ENCODE measurements at places on chromosomes 12 and 14.

DNA sequence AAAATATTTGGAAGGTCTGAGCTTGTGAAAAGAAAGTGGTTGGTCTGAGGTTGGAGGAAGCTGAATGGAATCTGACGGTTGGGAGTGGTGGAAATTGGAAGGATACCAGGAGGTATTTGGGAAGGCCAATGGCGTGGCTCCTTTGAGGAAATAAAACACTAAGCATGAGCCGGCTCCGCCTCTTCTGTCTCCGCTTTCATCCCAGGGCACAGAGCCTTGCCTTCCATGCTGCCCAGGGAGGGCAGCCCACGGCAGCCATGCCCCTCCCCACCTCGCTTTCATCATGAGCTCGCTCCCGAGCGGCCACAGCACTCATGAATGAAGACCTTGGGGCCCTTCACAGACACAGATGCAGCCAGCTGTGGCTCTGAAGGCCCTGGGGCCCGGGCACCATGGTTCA, 36.2 kb downstream of the HSP90AA1 start:
- no peak for DNase-seq

DNA sequence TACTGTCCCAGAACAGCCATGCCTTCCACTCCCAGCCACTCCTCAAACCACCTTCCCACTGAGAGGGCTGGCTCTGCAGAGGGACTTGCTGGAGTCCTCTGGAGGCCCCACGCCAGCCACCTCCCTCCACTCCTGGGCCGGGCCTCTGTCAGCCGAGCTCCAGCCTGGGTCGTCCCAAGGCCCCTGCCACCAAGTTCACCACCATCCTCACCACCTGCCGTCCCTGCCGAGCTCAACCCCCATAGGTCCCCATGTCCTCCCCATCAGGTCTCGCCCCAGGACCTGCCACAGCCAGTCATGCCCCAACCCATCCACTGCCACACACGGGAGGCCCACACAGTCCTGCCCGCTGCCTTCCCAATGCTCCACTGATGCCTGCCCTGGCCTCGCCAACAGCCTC, 39.0 kb downstream of the ITPK1 start:
- DNase-seq = no peak

- no peak for DNase-seq
These were observed 62.2 kb upstream of the INSM2 start for GRCh38 chr14:35471803-35472202.

GRCh38 chr14:61145034-61145902, 135.9 kb downstream of the TMEM30B start:
- no peak for DNase-seq

- DNase-seq = no peak
These were observed 65.0 kb downstream of the FBXL14 start for GRCh38 chr12:1529228-1529861.

- DNase-seq = no peak
These were observed 17.0 kb downstream of the TPCN1 start for GRCh38 chr12:113238309-113238708.

- no peak for DNase-seq
These were observed 39.4 kb downstream of the PARP11 start for GRCh38 chr12:3833670-3834310.

- no peak for DNase-seq
These were observed 12.5 kb downstream of the HNRNPC start for GRCh38 chr14:21256539-21257393.

- no peak for DNase-seq
These were observed 49.2 kb downstream of the SUSD6 start for GRCh38 chr14:69660344-69661193.

GRCh38 chr12:49910331-49911212, 6.9 kb upstream of the FAIM2 start:
- no peak for DNase-seq

DNA sequence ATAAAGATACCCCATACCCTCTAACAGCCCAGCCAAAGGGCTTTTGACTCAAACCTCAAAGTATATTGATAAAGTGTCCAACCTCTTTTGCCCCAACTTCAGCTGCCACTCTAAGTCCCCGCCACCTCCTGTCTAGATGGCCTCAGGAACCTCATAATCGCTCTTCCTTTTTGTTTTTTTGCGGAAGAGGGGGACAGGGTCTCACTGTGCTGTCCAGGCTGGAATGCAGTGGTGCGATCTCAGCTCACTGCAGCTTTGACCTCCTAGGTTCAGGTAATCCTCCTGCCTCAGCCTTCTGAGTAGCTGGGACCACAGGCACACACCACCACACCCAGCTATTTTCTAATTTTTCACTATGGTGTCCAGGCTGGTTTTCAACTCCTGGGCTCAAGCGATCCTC, 60.3 kb downstream of the STX2 start:
- DNase-seq = no peak

DNA sequence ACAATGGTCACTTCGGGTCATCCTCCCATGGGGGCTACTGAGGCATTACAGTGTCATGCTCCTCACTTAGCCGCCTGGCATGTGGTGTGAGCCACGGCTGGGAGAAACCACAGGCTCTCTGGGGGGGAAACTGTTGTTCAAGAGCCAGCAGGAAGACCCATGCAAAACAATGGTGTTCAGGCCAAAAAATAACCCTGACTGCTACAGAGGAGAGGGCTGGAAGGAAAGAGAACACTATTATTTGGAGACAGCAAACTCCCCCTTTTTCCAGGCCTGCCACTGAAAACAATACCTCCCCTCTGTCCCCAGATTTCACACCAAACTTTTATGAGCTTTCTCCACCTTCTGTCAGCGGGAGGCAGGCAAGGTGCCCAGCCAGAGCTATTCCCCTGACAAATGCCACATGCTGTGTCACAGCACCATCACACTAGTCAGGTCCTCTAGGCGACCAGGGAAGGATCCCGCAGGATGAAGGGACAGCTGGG, 83.7 kb downstream of the CHGA start:
- no peak for DNase-seq

DNA sequence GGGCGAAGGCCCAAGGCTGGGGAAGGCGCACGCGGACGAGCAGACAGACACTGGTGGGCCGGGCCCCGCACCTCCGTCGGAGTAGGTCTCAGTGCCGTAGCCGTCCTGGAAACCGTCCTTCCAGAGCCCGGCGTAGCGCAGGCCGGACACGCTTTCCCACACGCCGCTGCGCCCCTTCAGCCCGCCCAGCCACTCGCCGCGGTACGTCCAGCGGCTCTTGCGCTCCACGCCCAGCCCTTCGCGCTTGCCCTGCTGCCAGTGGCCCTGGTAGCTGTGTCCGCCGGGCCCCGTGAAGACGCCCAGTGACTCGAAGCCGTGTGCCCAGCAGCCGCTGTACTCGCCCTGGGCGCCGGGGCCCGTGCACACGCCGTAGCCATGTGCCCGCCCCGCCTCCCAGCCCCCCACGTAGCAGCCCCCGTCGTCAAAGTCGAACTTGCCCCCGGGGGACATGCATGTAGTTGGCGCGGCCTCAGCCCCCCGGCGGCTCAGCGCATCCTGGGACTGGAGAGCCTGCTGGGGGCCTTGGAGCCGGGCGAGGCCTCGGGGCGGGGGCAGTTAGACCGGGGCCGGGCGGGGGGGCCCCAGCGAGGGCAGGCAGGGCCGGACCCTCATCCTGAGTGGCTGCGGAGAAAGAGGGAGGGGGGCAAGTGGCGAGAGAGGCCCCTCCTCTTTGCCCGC, 1.4 kb downstream of the JPH4 start:
- no peak for DNase-seq

- no peak for DNase-seq
These were observed 120.5 kb downstream of the DENND5B start for GRCh38 chr12:31470459-31470858.

DNA sequence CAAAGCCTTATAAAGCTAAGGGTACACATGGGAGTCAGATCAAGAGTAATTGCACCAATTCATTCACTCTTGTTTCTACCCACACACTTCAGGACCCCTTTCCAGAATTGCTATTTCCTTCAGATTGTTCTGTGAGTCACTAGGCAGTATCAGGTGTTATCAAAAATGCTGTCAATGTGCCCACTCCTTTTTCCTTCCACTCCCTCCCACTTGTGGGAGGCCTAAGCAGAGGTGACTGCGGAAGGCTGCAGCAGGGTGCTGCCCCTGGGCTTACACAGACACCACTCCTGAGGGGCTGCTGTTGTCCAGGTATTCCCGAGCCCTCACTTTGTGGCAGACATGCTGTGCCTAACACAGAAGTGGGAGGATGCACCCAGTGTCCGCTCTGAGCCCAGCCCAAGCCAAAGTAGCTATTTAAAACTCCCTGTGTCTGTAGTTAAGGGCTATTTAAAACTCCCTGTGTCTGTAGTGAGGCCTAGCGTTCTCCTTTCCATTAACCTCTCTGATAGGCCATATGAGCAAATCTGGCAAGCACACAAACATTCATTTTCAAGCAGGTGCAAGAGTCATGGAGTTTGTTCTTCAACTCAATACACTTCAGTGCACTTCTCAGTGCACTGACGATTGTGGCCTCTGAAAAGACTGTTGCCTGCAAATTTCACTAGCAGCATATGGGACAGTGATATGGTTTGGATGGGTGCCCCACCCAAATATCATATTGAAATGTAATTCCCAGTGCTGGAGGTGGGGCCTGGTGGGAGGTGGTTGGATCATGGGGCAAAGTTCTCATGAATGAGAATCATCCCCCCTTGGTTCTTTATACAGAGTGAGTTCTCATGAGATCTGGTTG, 117.8 kb downstream of the PHLDA1 start:
- peak; percentile 60 for DNase-seq

- no peak for DNase-seq
These were observed 145.8 kb downstream of the GRIN2B start for GRCh38 chr12:13835652-13836051.

DNA sequence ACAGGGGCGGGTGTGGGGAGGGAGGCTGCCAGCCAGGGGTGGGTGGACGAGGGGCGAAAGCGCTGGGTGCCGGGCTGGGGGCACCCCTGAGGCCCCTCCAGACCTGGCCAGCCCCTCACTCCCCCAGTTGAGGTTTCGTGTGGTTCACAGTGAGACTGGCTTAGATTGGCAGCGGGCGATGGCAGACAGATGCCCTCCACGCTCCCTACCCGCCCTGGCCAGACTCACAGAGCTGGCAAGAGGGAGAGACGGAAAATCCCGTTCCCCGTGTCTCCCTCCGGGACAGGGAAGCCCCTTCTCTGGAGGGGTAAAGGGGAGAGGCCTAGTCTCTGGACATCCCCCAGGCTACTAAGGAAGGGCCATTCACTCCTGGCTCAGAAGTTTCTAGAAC, 33.2 kb upstream of the VPS37B start:
- DNase-seq = no peak

DNA sequence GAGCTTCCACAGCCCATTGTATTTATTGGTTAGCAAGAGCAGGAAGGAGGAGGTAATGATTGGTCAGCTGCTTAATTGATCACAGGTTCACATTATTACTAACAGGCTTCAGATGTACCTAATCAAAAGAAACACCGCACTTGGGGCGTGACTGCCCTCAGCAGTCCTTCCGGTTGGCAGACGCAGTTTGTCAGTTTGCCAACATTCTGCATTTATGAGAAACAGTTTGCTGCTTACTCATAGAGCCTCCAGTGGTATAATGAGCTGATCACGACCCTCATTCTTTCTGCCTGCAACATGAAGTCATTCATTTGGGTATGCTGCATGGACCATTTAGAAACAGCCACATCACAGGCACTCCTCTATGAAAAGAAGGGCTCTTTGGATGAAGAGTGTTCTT, 42.5 kb upstream of the PPM1H start:
- no peak for DNase-seq

DNA sequence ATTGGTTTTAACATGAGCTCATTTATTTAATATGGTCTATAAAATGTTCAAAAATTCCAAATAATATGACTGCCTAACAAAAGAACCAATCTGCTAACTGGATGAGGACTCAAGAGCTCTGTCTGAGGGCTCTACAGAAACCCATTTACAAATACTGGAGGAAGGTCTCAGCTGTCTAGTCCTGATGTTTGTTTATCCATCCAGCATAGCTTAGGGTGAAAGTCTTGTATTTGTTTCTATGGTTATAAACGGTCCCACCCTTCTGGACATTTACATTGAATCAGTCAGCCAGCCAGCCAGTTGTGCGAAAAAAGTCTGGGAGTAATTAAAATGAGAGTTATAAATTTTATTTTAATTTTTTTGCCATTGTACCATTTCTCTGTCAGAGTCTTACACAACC, 220.7 kb downstream of the BMP4 start:
- no peak for DNase-seq

- no peak for DNase-seq
These were observed 2.3 kb upstream of the KRT6A start for GRCh38 chr12:52495389-52495788.

Measured in stimulated activated CD4-positive, alpha-beta T cell treated with anti-CD3 and anti-CD28 coated beads, Interleukin-2, amount 100 ng/mL, for 24 hours (primary cell).